ENCODE measurements at places on chromosomes 6 and 20. TPM values are rescaled to one million over a fixed set of nuclear protein-coding genes. Genes with fewer than 3 reads are reported as not detected.

The DNMT3B gene
- total RNA-seq: 5.3 TPM

The EFCAB8 gene
- not detected for total RNA-seq

The DNAH8 gene
- not detected for total RNA-seq

The PTK6 gene
- total RNA-seq: 2.5 TPM

The BMP6 gene
- 18.5 TPM for total RNA-seq

The DSP gene
- total RNA-seq: 56.3 TPM

The KCNB1 gene
- total RNA-seq: 0.29 TPM

The KCNQ5 gene
- total RNA-seq: 1.4 TPM

The NKAIN2 gene
- not detected for total RNA-seq

The CNKSR3 gene
- 5.3 TPM for total RNA-seq

The HLA-G gene
- not detected for total RNA-seq

The KCNK15 gene
- 0.57 TPM for total RNA-seq

The FAM83C gene
- total RNA-seq: not detected

The DAAM2 gene
- 0.02 TPM for total RNA-seq

The HSD17B8 gene
- 16.0 TPM for total RNA-seq

The TINAG gene
- total RNA-seq: not detected

The NKX2-4 gene
- total RNA-seq: not detected

The C20orf96 gene
- 9.4 TPM for total RNA-seq

The EPPIN gene
- total RNA-seq: not detected

The FAM184A gene
- not detected for total RNA-seq

The TRDN gene
- not detected for total RNA-seq

The DEFB113 gene
- not detected for total RNA-seq

The CDH22 gene
- 0.07 TPM for total RNA-seq

The BMP7 gene
- total RNA-seq: 0.57 TPM

The NRSN1 gene
- not detected for total RNA-seq

The AFG1L gene
- 0.90 TPM for total RNA-seq

The SLC32A1 gene
- total RNA-seq: not detected

The CPXM1 gene
- not detected for total RNA-seq

The CDSN gene
- total RNA-seq: not detected

The PRSS35 gene
- 0.08 TPM for total RNA-seq

The CASS4 gene
- 0.06 TPM for total RNA-seq

The SLC17A3 gene
- total RNA-seq: 1.00 TPM

The KIAA1586 gene
- 5.1 TPM for total RNA-seq

The EEF1A2 gene
- total RNA-seq: 177 TPM

The TRIM40 gene
- not detected for total RNA-seq

The TSPYL4 gene
- total RNA-seq: 3.3 TPM

The ZNF311 gene
- 0.30 TPM for total RNA-seq

The SEL1L2 gene
- total RNA-seq: not detected

The RNF39 gene
- 0.05 TPM for total RNA-seq

The FAM217A gene
- total RNA-seq: not detected

The CST2 gene
- total RNA-seq: not detected

The ARMH2 gene
- not detected for total RNA-seq

The SNRPB2 gene
- 119 TPM for total RNA-seq

All from A549 treated with DMSO at 1 μM for 4 hours (cell line).